ENCODE measurements at places on chromosomes 11 and 22.

DNA sequence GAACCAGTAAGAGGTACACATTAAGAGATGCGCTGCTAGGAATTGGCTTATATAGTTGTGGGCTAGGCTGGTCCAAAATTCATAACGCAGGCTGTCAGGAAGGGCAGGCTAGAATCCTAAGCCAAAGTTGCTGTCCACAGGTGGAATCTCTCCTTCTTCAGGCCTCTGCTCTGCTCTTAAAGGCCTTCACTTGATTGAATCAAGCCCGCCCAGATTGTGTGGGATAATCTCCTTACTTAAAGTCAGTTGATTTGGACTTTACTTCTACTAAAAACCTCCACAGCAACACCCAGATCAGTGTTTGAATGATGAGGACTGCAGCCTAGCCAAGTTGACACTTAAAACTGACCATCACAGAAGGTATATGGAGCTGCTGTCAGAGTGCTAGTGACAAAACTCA lies 68.8 kb downstream of the LRRC32 start:
- no peak for DNase-seq
- no peaks in the 10 kb centered on the region for H3K36me3 ChIP-seq
- no peak overlapping the region for H3K27ac ChIP-seq
- no peak overlapping the region for H3K4me3 ChIP-seq
- peaks cover 6% of the 10 kb centered on the region for H3K4me1 ChIP-seq

- DNase-seq: no peak
- no peak overlapping the region for H3K27ac ChIP-seq
- H3K36me3 ChIP-seq: no peaks in the 10 kb centered on the region
- H3K4me3 ChIP-seq: no peak overlapping the region
Measured at GRCh38 chr11:105181521-105181920, 42.0 kb upstream of the CARD18 start.

DNA sequence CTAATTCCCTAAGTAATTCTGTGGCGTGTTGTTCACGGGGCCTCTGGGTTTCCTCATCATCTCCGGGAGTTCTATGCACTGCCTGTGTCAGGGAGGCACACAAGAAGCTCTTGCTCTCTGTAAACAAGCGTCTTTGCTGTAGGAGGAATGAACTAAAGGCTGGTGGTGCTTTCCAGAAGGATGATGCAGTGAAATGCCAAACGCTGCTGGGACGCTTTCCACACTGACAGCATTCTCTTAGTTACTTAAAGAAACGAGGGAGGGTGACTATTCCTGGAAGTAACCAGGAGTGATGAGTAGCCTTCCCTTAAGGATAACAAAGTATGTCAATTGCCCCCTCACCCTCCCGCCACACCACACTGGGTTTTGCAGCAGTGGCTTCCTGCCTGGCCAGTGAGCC lies 38.5 kb upstream of the NUP50 start:
- no peaks in the 10 kb centered on the region for H3K36me3 ChIP-seq
- no peak for DNase-seq
- no peak overlapping the region for H3K4me3 ChIP-seq
- H3K27ac ChIP-seq: no peak overlapping the region

- H3K27me3 ChIP-seq: no peaks in the 10 kb centered on the region
- H3K4me1 ChIP-seq: peaks cover 30% of the 10 kb centered on the region
- no peak for DNase-seq
- no peak overlapping the region for H3K27ac ChIP-seq
- H3K36me3 ChIP-seq: peaks cover 35% of the 10 kb centered on the region
- no peak overlapping the region for H3K4me3 ChIP-seq
Measured at GRCh38 chr11:13685461-13686108, 17.1 kb downstream of the FAR1 start.

GRCh38 chr22:47919001-47919441 lies 1156.6 kb downstream of the TBC1D22A start:
- DNase-seq: no peak
- no peaks in the 10 kb centered on the region for H3K36me3 ChIP-seq
- no peak overlapping the region for H3K27ac ChIP-seq
- H3K4me1 ChIP-seq: peaks cover 12% of the 10 kb centered on the region

DNA sequence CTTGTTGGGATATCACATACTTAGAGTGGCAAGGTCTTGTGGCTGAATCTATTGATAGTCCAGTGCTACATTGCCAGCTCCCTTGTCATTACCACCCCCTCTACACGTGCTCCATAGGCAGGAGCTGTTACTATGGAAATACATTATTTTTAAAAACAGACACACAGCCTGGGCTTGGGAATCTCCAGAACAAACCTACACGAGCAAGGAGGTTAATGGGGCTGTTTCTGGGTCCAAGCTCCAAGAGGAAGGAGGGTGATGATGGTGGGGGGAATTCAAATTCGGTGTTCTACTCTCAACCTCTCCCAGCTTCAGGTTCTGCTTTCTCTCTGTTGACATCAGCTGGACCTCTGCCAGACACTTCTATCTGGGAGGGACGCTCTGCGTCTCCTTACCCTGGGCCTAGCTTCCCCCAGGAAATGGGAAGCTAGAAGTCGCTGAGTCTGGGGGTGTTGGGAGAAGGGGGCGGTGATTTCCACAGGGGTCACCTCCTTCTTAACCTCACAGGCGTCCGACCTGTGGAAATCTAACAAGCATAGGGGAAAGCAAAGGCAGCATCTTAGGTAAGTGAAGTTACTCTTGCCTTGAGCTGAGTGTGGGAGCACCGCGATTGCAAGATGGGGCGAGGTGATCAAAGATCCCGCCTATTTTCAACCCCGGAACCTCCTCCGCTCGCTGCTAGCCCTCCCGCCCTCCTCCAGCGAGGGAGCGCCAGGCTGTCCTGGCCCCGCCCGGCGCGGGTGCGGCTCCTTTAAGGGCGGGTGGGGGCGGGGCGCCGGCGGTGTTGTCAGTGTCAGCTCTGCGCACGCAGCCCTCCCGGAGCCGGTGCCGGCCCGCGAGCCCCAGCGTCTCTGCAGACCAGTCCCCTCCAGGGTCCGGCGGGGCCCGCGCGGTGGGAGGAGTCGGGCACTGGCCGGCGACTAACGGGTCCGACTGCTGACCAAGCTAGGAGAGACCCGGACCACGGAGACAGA lies at the start of gene C2CD2L:
TSS of gene C2CD2L (plus strand) at position 781 of the 974 bp plus-strand sequence. CDS start 398 bp downstream, outside the sequence.
- peak within 1 kb of the TSS; percentile 94 for H3K4me3 ChIP-seq
- peak; percentile 92 for DNase-seq
- peaks cover 16% of the 10 kb centered on the region for H3K36me3 ChIP-seq
- peak within 1 kb of the TSS; percentile 95 for H3K27ac ChIP-seq

DNA sequence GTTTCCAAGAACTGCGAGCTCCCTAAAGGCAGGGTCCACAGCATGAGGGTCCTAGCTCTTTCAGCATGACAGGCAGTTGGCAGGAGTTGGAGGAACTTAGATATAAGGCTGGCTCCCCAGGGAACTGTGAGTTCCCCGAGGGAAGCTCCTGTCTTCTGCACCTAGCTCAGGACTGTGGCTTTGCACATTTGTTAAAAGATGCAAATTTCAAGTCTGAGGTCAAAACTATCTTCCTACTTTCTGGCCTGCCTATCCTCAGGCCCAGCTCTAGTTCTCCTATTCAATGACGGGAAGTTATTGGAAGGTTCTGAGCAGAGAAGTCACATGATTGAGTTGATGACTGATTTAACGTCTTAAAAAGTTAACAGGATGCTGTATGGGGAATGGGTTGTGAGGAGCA lies 11.7 kb upstream of the UCP3 start:
- DNase-seq: no peak
- peaks cover 27% of the 10 kb centered on the region for H3K4me1 ChIP-seq
- no peaks in the 10 kb centered on the region for H3K27me3 ChIP-seq

DNA sequence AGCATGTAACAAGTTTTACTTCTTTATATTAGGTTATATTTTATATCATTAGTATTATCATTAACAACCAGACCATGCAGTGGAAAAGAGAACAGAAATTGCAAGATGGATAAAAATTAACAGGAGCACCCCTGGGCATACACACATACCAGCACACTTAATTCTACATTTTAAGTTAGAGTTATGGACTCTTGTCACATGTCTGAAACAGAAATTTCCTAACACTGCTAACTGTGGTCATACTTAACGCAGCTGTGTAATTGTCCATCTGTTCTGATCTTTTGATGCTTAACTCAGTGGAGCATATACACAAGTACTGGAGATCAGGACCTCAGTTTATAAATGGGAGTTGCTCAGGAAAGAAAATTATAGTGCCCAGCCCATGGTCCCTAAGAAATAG lies 358 bp downstream of the OR52H1 start:
- no peaks in the 10 kb centered on the region for H3K36me3 ChIP-seq
- no peak for DNase-seq
- H3K4me3 ChIP-seq: no peak overlapping the region
- H3K27me3 ChIP-seq: peaks cover 4% of the 10 kb centered on the region
- H3K4me1 ChIP-seq: no peaks in the 10 kb centered on the region

Measured in activated naive CD8-positive, alpha-beta T cell treated with anti-CD3 and anti-CD28 coated beads for 36 hours (primary cell).